ENCODE measurements at places on chromosomes 11 and 22.

DNA sequence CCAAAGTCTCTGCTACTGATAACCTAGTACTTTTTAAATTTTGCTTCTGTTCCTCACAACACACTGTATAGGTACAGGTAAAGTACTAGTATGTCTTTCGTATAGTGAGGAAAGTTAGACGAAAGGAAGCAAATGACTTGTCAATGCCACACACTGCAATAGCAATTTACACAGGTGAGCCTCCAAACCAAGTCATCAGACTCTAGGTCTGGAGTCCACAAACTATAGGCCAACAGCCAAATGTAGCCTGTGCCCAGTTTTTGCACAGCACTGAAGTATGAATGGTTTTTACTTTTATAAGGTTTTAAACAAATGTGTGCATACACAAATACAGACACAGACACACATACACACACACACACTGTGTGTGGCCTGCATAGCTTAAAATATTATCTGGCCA, 28.1 kb downstream of the ALG8 start:
- DNase-seq = no peak

DNA sequence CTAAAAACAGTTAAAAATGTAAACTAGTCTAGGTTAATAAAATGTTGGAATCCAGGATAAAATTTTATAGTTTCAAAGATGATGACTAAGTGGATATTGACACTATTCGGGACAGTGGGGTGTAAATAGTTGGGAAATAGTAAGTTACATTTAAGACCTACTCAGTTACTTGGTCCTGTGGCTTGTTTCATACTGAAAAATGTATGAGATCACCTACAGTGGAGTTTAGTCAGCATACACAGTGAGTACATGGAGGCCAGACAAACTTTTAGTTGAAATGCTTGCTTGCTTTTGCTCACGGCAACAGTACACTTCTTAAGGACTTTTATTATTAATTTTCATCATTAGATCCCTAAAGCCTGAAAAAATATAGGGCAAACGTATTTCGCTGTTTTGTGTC, 16.1 kb downstream of the TRIM22 start:
- no peak for DNase-seq

DNA sequence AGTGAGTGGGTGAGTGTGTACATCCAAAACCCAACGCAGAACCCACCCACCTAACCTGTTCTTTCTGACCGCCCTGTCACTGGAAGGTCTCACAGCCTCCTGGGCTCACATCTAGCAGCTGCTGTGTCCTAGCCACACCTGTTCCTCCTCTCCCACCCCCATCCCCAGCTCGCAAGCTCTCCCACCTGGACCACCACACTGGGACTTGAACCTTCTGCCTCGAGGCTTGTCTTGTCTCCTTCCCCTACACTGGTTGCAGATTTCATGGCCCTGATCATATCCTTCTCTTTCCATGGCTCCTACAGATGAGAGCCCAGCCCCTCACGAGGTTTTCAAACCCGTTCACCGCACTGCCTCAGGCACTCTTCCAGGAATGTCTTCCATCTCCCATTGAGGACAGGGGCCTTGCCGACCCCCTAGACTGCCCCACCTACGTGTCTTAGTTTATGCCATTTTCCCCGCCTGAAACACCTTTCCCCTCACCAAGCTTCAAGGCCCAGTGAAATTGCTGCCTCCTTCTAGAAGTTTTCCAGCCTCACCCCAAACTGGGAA, 6.7 kb downstream of the IFITM10 start:
- no peak for DNase-seq

GRCh38 chr11:22331771-22332170, 6.4 kb upstream of the SLC17A6 start:
- no peak for DNase-seq

DNA sequence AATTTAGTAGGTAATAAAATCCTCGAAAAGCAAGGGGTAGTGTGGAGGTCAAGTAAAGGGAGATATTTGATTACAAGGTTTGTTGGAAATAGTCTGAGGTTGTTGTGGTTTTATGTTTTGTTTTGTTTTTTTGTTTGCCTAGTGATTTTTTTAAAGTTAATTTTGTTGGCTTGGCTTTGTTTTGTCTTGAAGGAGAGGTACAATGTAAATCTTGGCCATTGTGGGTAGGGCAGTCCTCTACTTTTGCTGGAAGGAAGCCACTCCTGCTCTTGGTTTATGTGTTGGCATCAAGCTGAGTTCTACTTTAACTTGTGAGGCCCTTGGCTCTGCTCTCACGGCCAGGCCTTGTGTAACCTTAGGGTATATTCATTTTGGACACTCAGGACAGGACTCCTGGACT, 3.2 kb downstream of the AMOTL1 start:
- no peak for DNase-seq

DNA sequence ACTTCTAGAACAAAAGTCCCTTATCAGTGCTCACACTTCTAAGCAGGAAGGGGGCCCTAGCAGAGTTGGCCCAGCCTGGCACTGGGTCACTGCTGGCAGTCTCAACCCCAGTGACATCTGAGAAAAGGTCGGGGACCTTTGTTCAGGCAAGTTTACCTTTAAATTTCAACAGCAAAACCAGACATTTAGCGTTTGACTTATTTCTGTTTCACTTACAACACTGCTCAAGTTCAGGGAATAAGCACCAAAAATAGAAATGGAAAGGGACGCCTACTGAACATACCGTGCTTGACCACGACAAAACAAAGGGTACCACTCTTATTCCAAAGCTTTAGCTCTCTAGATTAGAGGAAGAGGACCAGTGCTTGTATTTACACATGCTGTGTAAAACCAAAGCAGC, 26.2 kb downstream of the PITPNB start:
- DNase-seq = no peak

DNA sequence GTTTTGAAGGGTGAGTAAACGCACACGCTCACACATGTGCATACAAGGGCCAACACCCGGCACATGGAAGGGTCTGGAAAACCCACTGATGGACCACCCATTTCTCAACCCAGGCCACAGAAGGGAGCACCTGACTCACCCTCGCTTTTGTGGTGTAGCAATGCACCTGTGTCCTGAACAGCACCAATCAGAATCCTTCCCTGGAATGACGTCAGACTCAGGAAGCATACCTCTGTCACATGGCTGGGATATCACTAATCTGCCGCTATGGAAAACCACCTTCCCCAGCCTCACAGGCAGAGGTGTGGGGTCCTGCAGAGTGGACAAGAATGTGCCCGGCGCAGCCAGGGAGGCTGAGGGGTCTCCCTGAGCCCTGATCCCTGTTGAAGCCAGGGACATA, 9.0 kb upstream of the OSM start:
- DNase-seq = no peak

GRCh38 chr11:134676516-134677287, 264.7 kb upstream of the B3GAT1 start:
- no peak for DNase-seq

GRCh38 chr11:28838741-28839140, 730.6 kb downstream of the METTL15 start:
- DNase-seq = no peak

GRCh38 chr11:121717296-121717695, 264.5 kb upstream of the SORL1-AS1 start:
- DNase-seq = no peak

DNA sequence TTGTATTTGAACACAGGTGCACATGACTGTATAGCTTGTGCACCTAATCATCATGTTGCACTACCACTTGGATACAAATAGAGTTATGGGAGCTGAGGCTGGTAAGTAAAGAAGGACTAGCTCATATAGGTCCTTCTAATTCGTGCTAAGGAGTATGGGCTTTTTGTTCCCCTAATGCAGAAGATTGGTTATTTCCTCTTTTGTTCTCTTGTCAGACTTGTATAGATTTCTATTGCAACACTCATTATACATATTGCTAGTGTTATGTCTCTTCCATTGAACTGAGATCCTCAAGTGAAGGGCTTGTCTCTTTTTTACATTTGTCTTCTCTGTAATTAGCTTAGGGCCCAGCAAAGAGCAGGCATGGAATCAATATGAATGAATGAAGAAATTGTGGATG, 54.1 kb upstream of the ARHGAP20 start:
- no peak for DNase-seq

DNA sequence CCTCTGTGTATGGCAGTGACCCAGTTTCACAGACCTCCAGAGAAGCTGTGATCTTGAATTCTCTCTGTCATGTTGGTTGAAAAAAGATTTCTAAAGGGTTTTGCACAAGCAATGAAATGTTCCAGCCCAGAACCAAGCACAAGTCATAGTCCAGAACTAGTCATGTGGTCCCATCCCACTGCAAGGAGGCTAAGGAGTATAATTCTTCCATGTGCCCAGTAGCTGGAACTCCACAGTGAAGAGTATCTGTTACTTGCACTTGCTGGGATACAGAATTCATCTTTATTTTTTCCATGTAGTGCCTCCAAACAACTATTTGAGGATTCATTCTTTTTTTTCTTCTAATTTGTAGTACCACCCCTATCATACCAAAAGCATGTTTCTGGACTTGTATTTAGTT, 9.9 kb upstream of the MMP8 start:
- DNase-seq = no peak

GRCh38 chr11:118910309-118911112, 15.2 kb downstream of the BCL9L start:
- DNase-seq = no peak
